Activated CD4-positive, CD25-positive, alpha-beta regulatory T cell (primary cell): ENCODE measurements at places on chromosomes 6 and 20.

DNA sequence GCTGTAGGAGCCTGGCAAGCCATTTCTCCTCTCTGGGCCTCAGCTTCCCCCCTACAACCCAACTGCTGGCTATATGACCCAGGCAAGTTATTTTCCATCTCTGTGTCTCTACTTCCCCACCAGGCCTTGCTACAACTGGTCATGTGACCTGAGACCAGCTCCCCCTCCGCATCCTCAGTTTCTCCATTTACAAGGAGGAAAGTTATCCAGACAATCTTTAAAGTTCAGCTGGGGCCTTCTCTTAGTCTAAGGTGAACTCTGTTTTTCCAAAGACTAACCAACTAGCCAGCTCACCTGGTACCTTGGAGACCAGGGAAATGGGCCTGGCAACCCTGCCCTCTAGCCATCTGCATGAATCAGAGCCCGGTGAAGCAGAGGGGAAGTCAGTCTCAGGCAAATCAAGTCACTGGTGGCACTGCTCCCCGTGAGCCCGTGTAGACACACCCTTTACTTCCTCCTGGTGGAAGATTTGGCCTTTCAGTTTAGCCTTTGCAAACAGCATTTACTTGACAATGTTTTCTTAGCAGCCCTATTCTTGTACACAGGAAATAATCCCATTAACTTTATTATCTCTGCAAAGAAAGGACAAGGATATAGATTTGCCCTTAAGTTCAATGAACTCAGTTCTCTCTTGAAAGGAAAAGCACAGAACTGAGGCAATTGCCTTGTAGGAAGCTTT, 157.7 kb downstream of the VEGFA start:
- no peak for DNase-seq

DNA sequence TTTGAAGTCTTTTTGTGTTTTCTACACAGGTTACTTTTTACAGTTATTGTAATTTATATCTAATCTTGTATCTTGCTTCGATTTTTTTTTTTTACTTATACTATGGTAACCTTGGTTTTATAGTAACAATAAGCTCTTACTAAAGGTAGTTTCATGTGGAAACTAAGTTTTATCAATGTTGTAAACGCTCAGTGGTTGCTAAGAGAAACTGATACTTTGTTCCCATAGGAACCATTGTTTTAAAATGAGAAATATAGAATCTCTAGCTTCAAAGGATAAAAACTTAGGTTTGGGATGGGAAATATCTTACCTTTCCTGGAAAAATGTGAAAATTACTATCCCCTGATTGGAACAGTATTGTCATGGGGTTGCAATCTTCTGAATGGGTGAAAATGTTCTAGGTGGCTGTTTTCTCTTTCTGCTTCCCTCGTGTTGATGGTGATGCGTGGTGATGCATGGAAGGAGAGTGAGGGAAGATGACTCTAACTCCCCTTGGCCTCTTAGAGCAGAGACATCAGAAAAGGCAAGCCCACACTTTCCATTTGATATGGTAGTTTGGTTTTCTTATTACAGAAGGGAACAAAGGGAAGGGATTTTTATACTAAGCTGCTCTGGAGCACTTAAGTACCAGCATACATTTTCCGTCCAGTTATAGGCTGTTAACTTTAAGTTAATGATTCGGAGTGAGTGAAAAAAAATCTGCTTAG, 23.5 kb upstream of the BACH2 start:
- DNase-seq, result no peak

GRCh38 chr6:16844183-16844582, 82.9 kb upstream of the ATXN1 start:
- no peak for DNase-seq

- no peak for DNase-seq
Measured at GRCh38 chr20:44504402-44505307, 17.2 kb downstream of the SERINC3 start.

DNA sequence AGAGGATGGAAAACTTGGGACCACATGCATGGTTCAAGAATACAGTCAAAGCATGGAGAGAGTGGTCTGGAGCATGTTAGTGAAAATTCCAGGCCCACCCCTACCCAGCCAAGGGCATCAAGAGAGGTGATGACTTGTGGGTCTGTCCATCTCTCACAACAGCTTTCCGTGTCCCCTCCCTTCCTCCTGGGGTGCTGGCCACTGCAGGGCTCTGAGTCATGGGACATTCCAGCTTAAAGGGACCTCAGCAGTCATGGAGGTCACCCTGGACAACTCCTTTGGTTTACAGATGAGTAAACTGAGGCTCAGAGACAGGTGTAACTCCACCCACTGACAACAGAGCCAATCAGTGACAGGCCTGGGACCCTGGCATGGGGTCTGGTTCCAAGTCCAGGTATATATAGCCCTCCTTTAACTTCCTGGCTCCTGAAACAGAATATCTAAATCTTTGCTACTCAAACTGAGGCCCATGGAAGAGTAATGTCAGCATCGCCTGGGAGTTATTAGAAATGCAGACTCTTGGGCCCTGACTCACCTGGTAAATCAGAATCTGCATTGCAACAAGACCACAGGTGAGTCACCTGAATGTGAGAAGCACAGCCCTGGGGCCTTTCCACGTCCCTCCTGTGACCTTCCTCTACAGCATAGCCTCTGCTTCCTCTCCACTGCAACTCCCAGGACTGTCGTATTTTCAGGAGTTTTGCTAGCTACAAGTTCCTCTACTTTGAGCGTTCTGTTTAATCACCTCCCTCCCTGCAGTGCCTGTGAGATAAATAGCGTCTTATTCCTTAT, 170.2 kb downstream of the ZDHHC14 start:
- no peak for DNase-seq

GRCh38 chr6:166932116-166932515, 24.2 kb downstream of the RNASET2 start:
- DNase-seq, result no peak

GRCh38 chr6:12009876-12010634, 2.1 kb upstream of the HIVEP1 start:
- no peak for DNase-seq

GRCh38 chr6:82095091-82095490, 152.5 kb downstream of the IBTK start:
- DNase-seq, result no peak

GRCh38 chr20:58241766-58242465, 13.5 kb upstream of the ANKRD60 start:
- DNase-seq, result no peak

DNA sequence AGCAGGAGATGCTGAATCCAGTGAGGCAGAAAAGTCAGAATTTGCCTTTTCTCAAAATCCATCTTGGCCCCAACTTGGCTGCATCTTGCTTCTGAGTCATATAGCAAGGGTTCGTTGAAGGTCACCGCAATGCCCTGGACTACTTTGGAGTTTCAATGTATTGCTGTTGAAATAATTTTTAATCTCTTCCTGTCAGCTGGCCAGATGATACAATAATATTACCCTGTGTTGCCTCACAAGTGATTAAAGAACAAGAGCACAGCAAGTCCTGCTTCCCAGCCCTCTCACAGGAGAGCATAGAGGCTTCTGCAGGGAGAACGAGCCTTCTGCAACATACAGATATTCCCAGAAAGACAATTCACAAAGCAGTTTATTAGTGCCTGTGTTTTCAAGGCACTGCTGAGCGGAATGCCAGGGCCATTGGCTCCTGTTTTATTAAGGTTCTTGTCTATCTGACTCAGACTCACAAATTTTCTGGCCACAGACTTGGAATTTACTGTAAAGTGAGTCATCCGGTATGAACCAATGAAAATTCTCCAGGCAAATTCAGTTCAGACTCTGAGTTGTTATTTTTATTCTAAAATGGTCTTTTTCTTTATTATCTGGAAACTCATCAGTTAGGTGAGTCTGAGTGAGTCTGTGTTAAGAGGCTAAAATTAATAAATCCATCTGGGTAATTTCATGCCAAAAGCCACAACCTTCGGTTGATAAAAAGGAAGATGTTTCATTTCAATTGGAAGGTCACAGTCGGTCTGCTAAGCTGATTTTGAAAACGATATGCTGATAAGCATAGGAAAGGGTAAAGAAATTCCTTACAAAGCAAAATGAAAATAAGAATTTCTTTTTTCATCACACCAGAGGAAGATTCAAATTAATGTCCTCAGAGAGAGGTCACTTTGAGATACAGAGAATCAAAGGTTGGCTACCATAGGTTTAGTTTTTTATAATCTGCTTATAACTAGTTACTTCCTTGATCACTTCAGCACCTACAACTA, 289.4 kb upstream of the STXBP5 start:
- DNase-seq, result no peak

DNA sequence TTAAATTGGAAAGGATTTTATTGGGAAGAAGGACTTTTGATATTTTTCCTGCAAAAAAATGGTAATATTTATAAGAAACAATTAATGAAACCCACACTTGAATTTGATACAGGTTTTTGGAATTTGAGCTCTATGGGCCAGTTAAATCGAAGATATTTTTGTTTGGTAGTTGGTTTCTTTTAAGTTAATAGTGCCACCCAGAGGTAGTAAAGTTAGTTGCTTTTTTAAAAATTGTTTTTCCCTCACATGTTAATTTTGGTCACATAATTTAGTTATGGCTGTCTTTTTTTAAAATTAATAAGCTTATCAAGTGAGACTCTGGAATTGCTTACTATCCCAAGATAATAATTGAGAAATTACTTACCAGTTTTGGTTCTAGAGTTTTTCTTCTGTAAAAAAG, 7.1 kb downstream of the PRIM2 start:
- DNase-seq, result no peak

DNA sequence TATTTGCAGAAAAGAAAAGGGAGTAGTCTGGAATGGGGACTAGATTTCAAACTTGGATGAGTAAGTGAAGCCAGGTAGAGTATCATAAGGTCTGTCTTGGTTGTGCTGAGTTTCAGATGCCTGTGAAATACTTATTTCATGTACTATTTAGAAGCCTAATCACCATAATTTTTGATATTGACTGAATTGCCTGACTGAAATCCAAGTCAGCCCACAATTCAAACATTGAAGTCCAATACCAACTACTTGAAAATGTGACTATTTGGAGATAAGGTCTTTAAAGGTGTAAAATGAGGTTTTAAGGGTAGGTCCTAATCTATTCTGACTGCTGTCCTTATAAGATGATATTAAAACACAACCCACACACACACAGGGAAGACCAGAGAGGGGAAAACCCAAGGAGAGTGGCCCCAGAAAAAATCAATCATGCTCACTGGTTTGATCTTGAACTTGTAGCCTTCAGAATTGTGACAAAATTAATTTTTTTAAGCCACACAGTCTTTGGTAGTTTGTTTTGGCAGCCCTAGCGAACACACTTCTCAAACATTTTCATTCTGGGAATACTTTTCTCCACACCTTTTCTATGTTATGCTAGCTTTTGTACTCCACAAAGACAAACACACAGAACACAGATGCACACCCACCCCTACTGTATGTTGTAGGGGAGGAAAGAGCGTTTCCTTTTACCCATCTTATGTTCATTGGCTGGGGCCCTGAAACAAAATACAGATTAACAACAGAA, 126.3 kb downstream of the HFE start:
- DNase-seq, result no peak

DNA sequence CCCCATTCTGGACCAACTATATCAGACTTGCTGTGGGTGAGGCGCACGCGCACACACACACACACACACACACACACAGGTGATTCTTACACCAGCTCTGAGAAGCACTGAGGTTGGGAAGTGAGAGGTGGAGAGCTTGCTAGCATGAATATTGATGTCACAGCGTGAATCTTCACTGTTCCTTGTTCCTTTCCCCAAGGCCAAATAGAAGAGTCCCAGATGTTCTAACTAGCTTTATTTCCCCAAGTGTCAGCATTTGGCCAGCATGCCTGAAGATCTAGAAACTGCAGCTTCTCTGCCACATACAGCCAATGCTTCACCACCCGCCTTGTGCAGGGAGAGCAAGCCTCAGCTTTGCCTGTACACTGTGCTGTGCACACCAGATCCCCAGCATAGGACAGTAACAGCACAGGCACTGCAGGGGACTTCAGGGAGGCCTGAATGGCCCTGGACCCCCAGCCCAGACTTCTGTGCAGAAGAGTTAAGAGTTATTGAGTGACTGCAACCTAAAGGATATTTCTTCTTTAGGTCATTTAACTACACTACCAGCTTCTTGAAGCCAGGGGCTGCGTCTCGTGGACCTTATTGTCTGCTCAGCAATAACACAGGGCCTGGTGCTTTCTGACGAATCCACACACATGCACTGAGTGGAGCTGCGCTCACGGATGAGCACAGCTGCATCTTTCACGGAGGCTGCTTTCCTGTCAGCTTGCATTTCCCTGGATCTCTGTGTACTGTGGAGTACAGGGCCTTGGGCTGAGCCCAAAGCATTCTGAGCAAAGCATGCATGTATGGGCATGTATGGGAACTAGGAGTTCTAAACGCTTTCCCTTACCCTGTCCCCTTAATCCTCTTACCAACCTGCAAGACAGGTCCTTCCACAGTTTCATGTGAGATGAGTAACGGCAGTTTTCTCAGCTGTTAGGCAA, 13.9 kb upstream of the CD93 start:
- no peak for DNase-seq

DNA sequence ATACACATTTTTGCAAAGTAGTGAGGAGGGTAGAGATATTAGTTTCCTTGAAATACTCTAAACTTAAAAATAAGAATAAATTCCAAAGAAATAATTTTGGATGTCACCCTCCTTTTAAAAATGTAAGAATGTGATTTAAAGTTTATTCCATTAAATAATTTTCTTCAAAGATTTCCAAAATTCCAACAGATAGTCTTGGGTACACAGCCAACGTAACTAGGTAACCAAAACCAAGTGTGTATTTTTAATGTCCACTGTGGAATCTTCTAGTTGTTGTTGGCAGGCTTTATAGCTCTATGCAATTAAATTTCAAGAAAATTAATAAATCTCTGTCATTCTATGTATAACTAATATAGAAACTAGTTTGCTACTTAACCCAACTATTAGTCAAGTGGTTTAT, 101.3 kb downstream of the COL21A1 start:
- no peak for DNase-seq

DNA sequence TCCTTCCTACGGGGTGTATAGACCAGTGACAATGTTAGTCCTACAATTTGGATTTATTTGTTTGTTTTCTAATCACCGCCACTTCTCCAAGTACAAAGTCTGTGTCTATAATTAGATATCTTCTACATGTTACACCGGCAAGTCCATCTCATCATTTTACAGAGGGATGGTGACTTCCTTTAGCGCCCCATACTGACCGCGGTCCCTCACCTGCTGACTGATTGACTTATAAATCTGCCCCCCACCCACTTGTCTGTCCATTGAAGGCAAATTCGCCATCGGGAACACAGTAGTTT, 8.9 kb upstream of the NR2E1 start:
- no peak for DNase-seq

- DNase-seq, result no peak
Measured at GRCh38 chr6:148837941-148838340, 91.1 kb downstream of the UST start.

DNA sequence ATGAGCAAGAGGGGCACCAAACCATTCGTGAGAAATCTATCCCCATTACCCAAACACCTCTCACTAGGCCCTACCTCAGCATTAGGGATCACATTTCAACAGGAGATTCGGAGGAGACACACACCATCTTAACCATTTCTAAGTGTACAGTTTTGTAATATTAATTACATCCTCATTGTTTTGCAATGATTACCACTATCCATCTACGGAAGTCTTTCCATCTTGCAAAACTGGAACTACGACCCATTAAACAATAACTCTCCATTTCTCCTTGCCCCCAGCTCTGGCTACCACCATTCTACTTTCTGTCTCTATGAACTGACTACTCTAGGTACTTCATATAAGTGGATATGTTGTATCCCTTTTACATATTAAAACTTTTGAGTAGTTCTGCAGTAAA, 20.1 kb downstream of the ACOT13 start:
- DNase-seq, result no peak

- no peak for DNase-seq
Measured at GRCh38 chr6:51571168-51571567, 516.2 kb downstream of the PKHD1 start.

- DNase-seq, result no peak
Measured at GRCh38 chr6:170289180-170289931, 1.5 kb downstream of the DLL1 start.

GRCh38 chr6:79634491-79635231, 3.5 kb downstream of the SH3BGRL2 start:
- DNase-seq, result no peak
